ENCODE measurements at places on chromosomes 13 and 19.

GRCh38 chr13:98885600-98885999 lies 92.3 kb downstream of the DOCK9 start:
- DNase-seq: no peak

- DNase-seq: no peak
Measured at GRCh38 chr13:96958286-96958891, 35.9 kb downstream of the OXGR1 start.

- DNase-seq: no peak
Measured at GRCh38 chr19:35587321-35587720, 1.3 kb downstream of the PMIS2 start.

GRCh38 chr13:101835920-101836319 lies 383.4 kb downstream of the ITGBL1 start:
- no peak for DNase-seq

DNA sequence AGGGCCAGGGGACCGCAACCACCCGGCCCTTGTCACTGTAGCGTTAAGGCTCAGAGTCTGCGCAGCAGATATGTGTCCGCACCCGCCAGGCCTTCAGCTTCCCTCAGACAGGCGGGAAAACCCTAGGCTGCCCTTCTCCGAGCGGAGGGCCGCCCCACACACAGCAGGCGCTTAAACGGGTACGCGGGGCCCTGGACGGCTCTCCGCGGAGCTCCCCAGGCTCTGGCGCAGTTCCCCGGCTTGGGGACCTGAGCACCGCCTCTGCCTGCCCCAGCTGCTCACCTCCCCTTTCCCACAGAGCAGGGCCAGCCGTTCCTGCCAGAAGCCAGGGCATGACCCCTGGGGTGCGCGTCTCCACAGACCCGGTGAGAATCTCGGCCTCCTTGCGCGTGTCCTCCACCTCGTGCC lies 593 bp downstream of the ZNF135 start:
- no peak for DNase-seq

DNA sequence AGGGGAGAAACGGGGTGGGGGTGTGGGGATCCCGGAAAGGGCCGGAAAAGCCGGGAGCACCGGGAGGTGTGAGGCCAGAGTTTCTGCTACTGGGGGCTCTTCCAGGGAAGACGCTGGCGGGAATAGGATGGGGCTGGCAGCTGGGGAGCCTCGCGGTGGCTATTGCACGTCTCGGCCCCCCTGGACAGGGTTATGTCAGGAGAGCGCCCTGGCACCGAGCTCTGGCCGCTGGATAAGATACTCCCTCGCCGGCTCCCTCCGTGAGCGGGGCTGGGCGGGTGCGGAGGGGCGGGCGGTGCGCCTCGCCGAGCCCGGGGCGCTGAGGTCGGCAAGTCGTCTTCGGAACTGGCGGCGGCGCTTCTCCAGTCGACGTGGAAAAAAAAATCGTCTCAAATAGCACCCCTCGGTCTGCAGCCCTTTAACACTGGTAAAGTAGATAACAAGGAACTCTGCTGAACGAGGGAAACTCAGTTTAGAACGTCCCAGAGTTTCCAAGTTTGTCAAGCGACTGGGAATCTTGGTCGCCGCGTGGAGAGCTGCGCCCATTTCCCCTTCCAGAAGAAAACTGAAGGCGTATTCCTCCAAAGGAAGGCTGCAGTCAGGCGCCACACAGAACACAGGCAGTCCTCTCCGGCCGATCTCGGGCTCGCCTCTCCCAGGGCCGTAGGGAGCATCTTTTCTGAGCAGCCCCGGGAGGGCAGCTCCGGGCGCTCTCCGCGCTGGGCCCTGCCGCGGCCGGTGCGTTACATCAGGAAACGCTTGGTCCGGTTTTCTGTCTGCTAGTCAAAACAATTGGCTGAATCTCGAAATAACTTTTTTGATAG lies 115.1 kb downstream of the KCNRG start:
- no peak for DNase-seq

GRCh38 chr13:104375614-104376013 lies 1309.4 kb upstream of the SLC10A2 start:
- DNase-seq: no peak

- no peak for DNase-seq
Measured at GRCh38 chr13:94660695-94661326, 51.5 kb downstream of the SOX21 start.

DNA sequence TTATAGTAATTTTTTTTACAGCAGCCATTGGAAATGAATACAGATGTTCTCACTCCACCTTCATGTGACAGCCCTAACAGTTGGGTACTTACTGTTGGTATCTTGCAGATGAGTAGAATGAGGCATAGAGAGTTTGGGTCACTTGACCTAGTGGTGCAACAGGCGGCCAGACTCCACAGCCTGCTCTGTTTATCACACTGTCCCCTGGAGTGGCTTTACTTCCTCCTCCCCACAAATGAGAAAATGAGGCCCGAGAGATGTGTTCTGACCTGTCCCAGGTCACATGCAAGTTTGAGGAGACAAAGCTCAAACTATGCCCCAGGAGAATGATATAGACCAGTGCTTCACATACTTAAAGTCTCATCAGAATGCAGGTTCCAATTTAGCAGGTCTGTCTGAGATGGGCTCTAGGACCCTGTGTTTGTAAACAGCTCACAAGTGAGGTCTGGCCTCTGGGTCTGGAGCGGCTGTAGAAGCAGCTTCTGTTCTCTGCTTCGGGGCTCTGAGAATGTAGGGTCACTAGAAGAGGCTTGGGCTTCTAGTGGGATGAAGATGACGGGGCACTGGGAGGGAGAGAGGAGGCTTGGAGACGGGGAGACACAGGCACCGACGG lies 37.4 kb upstream of the RCBTB2 start:
- no peak for DNase-seq

DNA sequence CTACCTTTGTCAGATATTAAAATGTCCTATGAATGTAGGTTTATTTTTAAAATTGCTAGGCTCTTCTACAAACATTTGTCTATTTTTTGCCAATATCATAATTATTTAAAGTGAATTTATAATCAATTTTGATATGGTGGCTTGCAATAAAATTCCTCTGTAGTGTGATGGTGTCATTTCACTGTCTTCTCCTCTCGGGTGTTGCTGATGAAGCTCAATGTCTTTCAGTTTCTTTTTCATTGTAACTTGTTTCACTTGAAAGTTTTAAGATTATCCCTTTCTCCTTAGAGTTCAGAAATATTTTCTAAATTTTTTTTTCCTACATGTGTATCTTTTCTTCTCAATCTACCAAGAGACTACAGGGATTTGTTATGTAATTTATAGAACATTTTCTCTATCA lies 267.1 kb upstream of the EDNRB start:
- DNase-seq: no peak

DNA sequence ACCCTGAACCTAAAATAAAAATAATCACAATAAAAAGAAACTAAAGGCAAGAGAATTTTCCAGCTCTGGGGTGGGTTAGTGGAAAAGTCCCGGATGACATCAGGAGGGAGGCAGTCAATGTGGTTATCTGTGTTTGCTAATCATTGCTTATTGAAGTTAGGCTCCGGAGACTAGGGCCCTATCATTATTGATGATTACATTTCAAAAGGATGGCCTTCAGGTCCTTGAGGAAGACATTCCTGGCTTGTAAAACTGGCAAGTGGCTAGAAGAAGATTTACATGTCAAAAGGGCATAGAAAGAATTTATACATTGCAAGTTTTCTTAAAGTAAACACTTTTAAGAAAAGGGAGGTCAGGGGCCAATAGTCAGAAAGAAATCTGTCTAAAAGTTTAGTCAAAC lies 123.4 kb downstream of the POSTN start:
- DNase-seq: no peak

GRCh38 chr19:46616631-46617322 lies 8.1 kb downstream of the PTGIR start:
- DNase-seq: no peak
